ENCODE measurements at places on chromosomes 3 and 15. TPM values are rescaled to one million over a fixed set of nuclear protein-coding genes. Genes with fewer than 3 reads are reported as not detected.

The IL12A gene
- 0.43 TPM for total RNA-seq

The FAM107A gene
- not detected for total RNA-seq

The LPP gene
- total RNA-seq, result 21.5 TPM

The IVD gene
- total RNA-seq, result 21.5 TPM

The TMC3 gene
- total RNA-seq, result not detected

The DALRD3 gene
- 30.0 TPM for total RNA-seq

The CRYGS gene
- 1.2 TPM for total RNA-seq

The GPR27 gene
- total RNA-seq, result 1.6 TPM

The SI gene
- total RNA-seq, result not detected

The TRA2B gene
- 177 TPM for total RNA-seq

The ASB14 gene
- total RNA-seq, result not detected

The GP9 gene
- not detected for total RNA-seq

The PATL2 gene
- under 0.01 TPM for total RNA-seq

The ADAMTS9 gene
- 0.34 TPM for total RNA-seq

The COL6A5 gene
- total RNA-seq, result not detected

The MYO5A gene
- 56.9 TPM for total RNA-seq

The SLC6A20 gene
- total RNA-seq, result 0.14 TPM

The TRPM7 gene
- 59.5 TPM for total RNA-seq

The GOLGA6L4 gene
- total RNA-seq, result 0.34 TPM

The LRRC15 gene
- total RNA-seq, result not detected

The CSPG5 gene
- 0.36 TPM for total RNA-seq

The RNU5B-1 gene
- total RNA-seq, result not detected

The PAQR5 gene
- total RNA-seq, result 0.68 TPM

The FEZF2 gene
- not detected for total RNA-seq

The IMPG2 gene
- 0.14 TPM for total RNA-seq

The GNAT1 gene
- total RNA-seq, result not detected

The ISLR gene
- not detected for total RNA-seq

The PLCH1 gene
- 0.34 TPM for total RNA-seq

The HRG gene
- not detected for total RNA-seq

The RLBP1 gene
- total RNA-seq, result 0.28 TPM

The WDR72 gene
- 0.07 TPM for total RNA-seq

The ECE2 gene
- not detected for total RNA-seq

The DZIP1L gene
- total RNA-seq, result 0.34 TPM

The PIF1 gene
- total RNA-seq, result 0.28 TPM

The CKMT1B gene
- total RNA-seq, result 69.5 TPM

The DCP1A gene
- total RNA-seq, result 15.5 TPM

The SLC27A2 gene
- total RNA-seq, result 10.9 TPM

The IGSF10 gene
- total RNA-seq, result under 0.01 TPM

The MESP1 gene
- 0.07 TPM for total RNA-seq

The LRRC34 gene
- 0.43 TPM for total RNA-seq

The CFAP20DC gene
- 9.4 TPM for total RNA-seq

The EPHA3 gene
- 0.14 TPM for total RNA-seq
